ENCODE measurements at places on chromosomes 12 and 14.

- no peak for DNase-seq
These were observed 54.3 kb upstream of the PYGL start for GRCh38 chr14:50998612-50999011.

- DNase-seq = no peak
These were observed 20.3 kb upstream of the DRAM1 start for GRCh38 chr12:101857043-101857558.

GRCh38 chr12:100932571-100932970 is 138.0 kb downstream of the ANO4 start:
- no peak for DNase-seq

DNA sequence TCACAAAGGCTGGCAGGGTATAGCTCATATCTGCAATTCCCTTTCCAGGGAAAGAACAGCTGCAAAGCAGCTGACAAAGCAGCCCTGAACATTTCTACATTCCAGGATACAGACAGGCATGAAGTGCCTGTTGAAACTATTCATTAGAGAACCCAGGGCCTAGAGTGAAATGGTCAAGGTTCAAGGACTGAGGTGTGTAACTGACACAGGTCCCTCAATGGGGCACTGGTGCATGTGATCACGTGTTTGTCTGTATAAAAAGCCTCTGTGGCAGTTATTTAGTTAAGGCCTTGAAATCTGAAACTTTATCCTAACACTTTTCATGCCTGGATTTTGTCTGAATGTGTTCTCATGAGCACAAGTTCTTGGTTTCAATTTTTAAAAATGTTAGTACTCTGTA is 47.1 kb downstream of the GIT2 start:
- DNase-seq = no peak

DNA sequence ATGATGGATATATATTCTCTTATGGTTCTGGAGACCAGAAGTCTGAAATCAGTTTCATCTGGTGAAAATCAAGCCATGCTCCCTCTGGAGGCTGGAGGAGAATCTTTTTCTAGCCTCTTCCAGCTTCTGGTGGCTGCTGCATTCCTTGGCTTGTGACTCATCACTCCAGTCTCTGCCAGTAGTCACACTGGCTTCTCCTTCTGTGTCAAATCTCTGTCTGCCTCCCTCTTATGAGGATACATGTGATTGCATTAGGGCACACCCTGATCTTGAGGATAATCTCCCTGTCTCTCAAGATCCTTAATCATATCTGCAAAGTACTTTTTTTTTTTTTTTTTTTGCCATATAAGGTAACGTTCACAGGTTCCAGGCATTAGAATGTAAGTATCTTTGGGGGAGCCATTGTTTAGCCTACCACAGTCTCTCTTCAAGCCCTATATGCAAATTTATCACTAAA is 17.7 kb downstream of the DNAL1 start:
- DNase-seq = no peak

All from B cell (primary cell).